ENCODE measurements at places on chromosomes 11 and 22. TPM values are rescaled to one million over a fixed set of nuclear protein-coding genes. Genes with fewer than 3 reads are reported as not detected.

- no peaks in the 10 kb centered on the region for H3K4me1 ChIP-seq
- DNase-seq: no peak
- no peaks in the 10 kb centered on the region for H3K27me3 ChIP-seq
- no peak overlapping the region for H3K27ac ChIP-seq
These were observed 48.8 kb downstream of the MN1 start for GRCh38 chr22:27752771-27753170.

- H3K36me3 ChIP-seq: no peaks in the 10 kb centered on the region
- no peak overlapping the region for H3K27ac ChIP-seq
- DNase-seq: no peak
- no peaks in the 10 kb centered on the region for H3K4me1 ChIP-seq
- H3K27me3 ChIP-seq: no peaks in the 10 kb centered on the region
These were observed 35.1 kb downstream of the FBLN1 start for GRCh38 chr22:45537734-45538181.

LDHAL6A gene
- polyA plus RNA-seq: 0.12 TPM

DNA sequence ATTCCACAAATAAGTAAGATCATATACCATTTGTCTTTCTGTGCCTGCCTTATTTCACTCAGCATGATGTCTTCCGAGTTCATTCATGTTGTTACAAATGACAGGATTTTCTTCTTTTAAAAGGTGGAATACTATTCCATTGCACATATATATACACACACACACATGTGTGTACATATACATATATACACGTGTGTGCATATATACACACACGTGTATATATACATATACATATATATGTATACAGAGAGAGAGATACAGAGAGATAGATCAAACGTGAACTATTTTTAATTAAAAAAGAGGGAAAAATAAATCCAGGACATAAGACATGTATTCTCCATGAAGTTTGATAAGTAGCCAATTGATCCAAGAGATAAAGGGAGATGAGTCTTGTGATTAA lies 108.1 kb downstream of the TRPC6 start:
- no peak for DNase-seq
- H3K36me3 ChIP-seq: no peaks in the 10 kb centered on the region
- no peaks in the 10 kb centered on the region for H3K27me3 ChIP-seq
- no peak overlapping the region for H3K4me3 ChIP-seq
- no peaks in the 10 kb centered on the region for H3K4me1 ChIP-seq

EMID1 gene
- polyA plus RNA-seq: 0.19 TPM
